ENCODE measurements at places on chromosomes 1 and 21.
A peak's percentile ranks its signal among the peaks of the same experiment; 100 is the strongest.

DNA sequence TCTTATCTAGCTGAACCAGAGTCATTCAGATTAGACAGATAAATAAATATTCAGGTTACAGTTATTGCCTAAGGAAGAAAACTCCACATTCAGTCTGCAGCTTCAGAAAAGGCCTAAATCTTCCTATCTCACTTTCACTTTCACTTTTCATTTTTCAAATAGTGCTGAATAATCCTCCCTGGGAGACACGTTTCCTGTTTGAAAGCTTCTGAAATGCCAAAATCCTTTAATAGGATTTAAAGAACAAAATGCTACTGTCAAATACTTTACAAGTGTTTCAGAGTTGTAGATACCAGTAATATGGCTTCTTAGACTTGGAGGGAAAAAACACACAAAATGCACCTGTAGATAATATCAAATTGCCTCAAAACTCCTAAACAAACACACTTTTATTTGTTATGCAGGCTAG, 3.9 kb downstream of the PSMB2 start:
- no peak for DNase-seq

DNA sequence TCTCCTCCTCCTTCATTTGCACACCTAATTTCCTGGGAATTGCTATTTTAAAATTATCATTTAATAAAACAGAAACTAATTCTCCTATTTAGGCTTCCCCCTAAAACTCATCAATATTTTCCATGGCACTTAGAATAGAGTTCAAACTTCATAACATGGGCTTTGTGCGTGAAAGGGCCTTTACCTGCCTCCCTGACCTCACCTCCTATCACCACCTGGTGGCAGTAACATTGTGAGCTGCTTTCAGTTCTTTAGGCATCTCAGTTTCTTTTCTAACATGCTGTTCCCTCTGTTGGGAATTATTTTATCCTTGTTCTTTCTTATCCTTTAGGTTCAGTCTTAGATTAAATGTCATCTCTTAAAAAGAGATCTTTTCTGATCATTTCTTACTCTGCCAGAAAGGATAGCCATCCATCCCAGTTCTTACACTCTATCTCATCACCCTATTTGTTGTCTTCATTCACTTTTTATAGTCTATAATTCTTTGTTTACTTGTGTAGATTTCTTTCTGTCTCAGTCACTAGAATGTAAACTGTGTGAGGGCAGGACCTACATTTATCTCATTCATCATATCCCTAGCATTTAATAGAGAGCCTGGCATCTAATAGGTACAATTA, 133.8 kb upstream of the KIAA1614 start:
- DNase-seq: no peak

- no peak for DNase-seq
Observed at GRCh38 chr1:202844935-202845334, 34.2 kb downstream of the PCAT6 start.

DNA sequence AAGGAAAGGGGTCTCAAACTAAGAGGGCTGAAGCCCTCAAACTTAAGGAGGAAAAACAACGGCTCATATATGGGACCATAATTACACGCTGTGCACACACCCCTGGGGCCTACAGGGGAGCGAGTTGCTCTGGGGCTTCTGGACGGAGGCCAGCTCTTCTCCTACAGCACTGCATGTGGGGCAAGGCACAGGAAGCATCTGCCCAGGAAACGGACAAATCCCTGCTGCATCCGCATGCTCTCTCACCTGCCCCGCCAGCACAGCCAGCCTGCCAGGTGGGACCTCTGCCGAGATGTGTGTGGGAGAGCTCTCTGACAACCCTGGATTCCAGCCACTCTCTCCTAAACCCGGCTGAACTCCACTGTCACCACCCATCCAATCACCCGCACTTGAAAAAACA, 54.1 kb downstream of the MRPL37 start:
- no peak for DNase-seq

DNA sequence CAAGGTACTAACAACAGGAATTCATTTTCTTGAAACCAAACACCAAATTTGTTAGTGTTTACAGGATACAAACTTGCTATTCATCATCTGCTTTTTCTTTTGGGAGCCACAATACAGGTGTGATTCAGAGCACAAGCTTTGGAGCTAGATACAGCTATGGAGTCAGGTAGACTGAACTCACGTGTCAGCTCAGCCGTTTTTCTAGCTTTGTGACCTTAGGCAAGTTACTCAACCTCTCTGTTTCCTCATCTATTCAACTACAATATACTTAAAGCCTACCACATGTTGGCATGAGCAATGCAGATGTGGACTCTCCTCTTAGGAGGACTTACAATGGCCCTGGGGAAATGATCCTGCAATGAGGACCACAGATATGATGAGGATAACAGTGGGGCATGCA, 6.3 kb downstream of the HTR1D start:
- DNase-seq: no peak

DNA sequence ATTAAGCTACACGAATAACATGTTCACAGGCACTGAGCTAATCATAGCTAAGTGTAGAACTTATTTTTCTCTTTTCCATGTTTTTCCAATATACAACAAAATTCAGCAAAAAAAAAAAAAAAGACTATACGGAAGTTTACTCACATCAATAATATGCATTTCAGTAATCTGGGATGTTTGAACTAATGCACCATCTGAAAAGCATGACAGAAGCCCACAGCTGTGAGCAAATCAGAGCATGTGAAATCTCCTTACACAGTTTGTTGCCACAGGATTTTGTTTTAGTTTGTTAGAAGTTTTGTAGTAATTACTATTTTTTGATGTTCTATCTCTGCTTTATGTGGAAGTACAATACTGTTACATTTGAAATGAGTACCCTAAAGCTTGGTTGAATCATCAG, 1051.7 kb downstream of the TTLL7 start:
- no peak for DNase-seq

DNA sequence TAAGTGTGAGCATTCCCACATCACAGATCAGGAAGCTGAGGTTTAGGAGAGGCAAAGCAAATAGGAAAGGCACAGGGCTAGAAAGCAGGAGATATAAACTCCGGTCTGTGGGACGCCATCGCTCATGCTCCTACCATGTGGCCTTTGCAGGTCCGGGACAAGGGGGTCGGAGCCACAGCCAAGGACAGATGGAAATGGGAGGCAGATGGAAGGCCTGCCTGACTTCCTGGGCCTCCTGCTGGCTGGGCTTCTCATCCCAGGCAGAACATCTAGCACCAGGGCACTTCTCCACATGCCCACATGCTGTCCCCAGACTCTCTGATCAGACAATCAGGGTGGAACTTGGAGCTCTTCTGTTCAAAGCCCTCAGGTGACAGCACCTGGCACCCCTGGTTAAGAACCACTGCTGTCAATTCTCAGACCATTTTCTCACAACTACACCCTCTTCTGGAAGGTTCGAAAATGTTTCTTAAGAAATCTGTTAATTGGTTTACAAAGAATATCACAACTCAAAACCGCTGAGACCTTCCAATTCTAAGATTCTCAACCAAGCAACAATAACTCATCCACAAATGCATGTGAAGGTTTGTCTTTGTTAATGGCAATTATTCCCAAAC, 173.3 kb upstream of the EDN2 start:
- DNase-seq: no peak

DNA sequence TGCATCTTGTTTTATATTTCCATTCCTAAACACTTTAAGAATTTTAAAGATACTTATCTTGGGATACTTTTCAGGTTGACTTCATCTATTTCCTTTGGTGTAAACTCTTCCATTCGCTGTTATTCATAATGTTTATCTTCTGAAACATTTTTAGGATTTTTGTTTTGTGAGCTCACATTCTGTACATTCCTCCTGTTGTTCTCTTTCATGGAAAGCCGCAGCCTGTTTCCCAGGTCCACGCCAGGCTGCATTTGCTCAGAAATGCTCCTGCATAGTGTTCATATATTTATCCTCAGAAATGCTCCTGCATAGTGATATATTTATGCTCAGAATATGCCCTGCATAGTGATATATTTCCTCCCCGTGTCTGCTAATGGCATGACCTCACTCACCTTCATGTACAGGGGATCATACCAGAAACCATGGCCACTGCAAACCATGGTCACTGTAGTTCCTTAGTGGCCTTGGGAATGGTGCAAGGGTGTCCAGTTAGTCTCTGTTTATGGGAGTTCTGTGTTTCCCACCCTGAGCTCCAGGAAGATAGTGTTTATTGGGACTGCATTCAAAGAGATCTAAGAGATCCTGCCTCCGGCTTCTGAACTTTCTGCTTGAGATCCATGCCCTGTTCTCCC, 153.9 kb upstream of the GREM2 start:
- DNase-seq: no peak

- no peak for DNase-seq
Observed at GRCh38 chr1:112465122-112465521, 43.6 kb upstream of the WNT2B start.

GRCh38 chr1:180928331-180929230, 15.9 kb downstream of the KIAA1614 start:
- no peak for DNase-seq

GRCh38 chr1:115641762-115642167, at the start of gene VANGL1:
VANGL1 (plus strand) TSS chr1:115641970; CDS start chr1:115651414, 9,444 bp downstream.
- no peak for DNase-seq

- DNase-seq: no peak
Observed at GRCh38 chr1:81702079-81702715, 98.5 kb upstream of the ADGRL2 start.

GRCh38 chr1:163307479-163308171, 14.1 kb upstream of the NUF2 start:
- no peak for DNase-seq

DNA sequence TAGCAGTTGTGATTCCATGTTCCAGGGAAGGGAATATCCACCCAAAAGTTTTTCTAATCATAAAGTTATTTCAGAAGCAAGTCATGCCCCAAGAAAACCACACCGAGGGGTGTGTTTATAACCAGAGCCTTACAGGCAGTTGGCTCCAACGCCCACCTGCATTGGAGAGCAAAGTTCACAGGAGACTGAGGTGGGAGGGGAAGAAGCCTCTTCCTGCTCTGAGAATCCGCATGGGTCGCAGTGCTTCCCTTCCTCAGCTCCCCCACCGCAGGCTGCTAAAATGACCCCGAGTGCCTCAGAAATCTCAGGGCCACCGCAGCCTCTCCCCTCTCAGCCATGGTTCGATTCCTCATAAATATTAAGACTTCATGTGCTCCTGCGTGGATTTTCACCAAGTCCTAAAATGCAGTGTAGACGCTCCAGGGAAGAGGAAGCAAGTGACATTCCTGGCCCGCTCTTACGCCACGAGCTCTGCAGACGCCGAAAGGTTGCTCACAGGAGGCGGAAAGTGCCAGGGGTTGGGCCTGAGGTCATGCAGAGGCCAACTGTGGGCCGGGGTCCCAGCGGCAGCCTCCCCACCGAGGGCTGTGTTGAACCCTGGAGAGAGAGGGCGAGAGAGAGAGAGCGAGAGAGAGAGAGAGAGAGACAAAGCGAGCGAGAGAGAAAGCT, 13.4 kb upstream of the SPSB1 start:
- no peak for DNase-seq

DNA sequence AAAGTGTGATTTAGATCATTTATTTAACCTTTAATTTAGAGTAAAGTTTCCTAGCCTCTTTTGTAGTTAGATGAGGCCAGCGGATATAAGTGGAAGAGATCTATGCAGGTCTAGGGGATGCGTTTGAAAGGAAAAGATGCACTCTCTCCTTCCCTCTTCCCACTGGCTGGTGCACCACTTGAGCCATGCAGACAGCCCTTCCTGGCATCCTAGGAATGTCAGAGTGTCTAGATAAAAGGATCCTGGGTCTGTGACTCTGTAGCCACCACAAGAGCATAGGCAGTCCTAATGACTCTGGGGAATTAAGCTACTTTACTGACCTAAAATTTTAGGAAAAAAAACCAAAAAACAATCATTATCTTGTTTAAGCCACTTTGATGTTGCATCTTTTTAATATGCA, 16.0 kb upstream of the STUM start:
- DNase-seq: peak; percentile 41

DNA sequence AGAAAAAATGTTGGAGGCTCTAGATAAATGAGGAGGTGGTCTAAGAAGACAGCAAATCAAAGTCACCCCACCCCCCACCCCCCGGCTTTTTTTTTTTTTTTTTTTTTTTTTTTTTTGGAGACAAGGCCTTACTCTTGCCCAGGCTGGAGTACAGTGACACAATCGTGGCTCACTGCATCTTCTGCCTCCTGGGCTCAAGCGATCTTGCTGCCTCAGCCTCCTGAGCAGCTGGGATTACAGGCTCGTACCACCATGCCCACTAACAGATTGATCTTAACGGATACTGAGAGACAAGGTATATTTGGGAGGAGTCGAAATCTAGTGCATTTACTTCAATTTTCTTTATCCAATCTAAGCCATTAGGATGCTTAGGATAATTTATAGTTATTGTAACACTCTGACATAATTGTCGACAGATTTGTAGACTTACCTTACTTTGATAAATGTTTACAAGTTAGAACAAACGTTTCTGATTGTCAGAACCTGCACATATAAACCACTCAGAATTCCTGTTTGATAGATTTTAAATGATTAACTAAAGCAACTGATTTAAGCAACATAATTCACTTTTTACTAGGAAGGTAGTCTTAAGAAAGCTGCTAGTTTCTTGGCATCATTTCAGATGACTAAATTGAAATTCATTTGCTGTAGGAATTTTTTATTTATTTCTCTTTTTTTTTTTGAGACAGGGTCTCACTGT, 33.7 kb upstream of the NBL1 start:
- no peak for DNase-seq

DNA sequence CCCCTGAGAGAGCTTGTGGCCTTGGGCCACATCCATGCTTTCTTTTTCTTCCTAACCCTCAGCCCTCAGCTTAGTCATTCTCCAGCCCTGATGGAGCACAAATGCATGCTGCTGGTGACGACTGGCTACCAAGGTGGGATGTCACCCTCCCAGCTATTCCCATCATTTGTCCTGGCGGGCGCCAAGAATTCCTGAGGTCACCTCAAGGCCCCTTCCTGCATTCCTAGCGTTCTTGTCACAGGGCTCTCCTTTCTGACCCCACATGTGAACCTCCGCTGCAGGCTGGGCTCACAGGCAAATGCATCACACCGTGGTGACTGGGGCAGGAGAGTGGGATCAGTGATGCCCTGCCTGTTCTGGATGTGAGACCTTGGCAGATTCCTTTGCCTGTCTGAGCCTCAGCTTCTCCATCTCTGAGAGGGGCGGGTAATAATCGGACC, 53.4 kb upstream of the IFFO2 start:
- no peak for DNase-seq

DNA sequence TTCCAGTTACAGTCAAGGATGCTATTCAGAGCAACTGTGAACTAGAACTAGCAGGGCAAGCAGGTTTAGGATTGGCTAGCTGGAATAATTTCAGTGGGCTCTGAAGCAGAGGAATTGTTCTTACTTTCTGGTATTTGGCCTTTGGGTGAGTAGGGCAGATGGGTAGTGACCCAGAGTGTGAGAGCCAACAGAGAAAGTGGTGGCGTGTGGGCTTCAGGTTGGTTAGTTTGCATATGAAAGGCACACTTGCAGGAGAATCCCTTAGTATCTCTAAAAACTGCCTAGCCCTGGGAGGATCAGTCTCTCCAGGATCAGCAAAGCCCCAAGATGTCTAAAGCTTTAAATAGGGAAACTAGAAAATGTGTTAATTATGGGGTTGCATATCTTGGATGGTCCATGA, 67.6 kb upstream of the LRRC8B start:
- DNase-seq: peak; percentile 11
